ENCODE measurements at places on chromosomes 6 and 20. TPM values are rescaled to one million over a fixed set of nuclear protein-coding genes. Genes with fewer than 3 reads are reported as not detected.

TMEM63B gene
- polyA plus RNA-seq, result 141 TPM

TFAP2A gene
- 18.8 TPM for polyA plus RNA-seq

PPP1R16B gene
- polyA plus RNA-seq, result not detected

NKAIN2 gene
- not detected for polyA plus RNA-seq

GJA10 gene
- not detected for polyA plus RNA-seq

LPA gene
- not detected for polyA plus RNA-seq

RBM24 gene
- 0.54 TPM for polyA plus RNA-seq

FILIP1 gene
- polyA plus RNA-seq, result not detected

CARMIL1 gene
- 10.1 TPM for polyA plus RNA-seq

KIF13A gene
- polyA plus RNA-seq, result 36.9 TPM

CALHM6 gene
- polyA plus RNA-seq, result 0.61 TPM

ULBP1 gene
- 1.3 TPM for polyA plus RNA-seq

MCCD1 gene
- polyA plus RNA-seq, result not detected

PARD6B gene
- 1.5 TPM for polyA plus RNA-seq

LPIN3 gene
- 16.2 TPM for polyA plus RNA-seq

POPDC3 gene
- 24.4 TPM for polyA plus RNA-seq

NHLRC1 gene
- 1.4 TPM for polyA plus RNA-seq

DOK5 gene
- polyA plus RNA-seq, result not detected

UCKL1 gene
- polyA plus RNA-seq, result 37.0 TPM

HLA-DOA gene
- polyA plus RNA-seq, result 0.18 TPM

MYH7B gene
- polyA plus RNA-seq, result 0.11 TPM

BMP6 gene
- 4.2 TPM for polyA plus RNA-seq

BACH2 gene
- 0.52 TPM for polyA plus RNA-seq

ATP6V1G2 gene
- 1.1 TPM for polyA plus RNA-seq

TRIM39 gene
- polyA plus RNA-seq, result 7.4 TPM

CLDN20 gene
- not detected for polyA plus RNA-seq

GJA1 gene
- 101 TPM for polyA plus RNA-seq
